ENCODE measurements at places on chromosomes 6 and 20.
A peak's percentile ranks its signal among the peaks of the same experiment; 100 is the strongest.

- DNase-seq = peak; percentile 83
Observed at GRCh38 chr20:33262658-33263065, 20.4 kb upstream of the BPIFB1 start.

- no peak for DNase-seq
Observed at GRCh38 chr6:133396233-133396983, 155.3 kb downstream of the EYA4 start.

GRCh38 chr6:27188061-27188884 lies 59.2 kb upstream of the PRSS16 start:
- peak; percentile 61 for DNase-seq

DNA sequence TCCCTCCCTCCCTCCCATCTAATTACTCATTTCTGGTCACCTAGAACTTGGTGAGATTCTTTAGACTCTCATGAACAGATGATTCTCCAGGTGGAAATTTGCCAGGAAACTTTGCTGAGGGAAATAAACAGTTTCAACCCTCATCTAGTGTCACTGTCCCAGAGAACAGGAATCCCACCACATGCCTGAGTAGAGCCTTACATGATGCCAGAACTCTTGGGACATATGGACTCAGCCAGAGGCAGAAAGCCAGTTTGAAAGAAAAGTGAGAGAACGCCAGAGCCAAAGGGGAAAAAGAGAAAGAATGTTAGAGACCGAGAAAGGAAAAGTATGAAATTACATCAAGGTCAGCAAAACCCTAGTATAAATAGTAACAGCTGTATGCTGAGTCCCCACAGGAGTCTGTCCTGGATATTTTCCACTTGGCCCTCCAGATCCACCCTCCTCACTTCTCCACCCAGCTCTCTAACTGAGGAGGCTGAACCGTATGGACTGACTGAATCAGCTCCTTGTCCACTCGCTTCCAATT lies 127.5 kb upstream of the COL21A1 start:
- no peak for DNase-seq

- peak; percentile 51 for DNase-seq
Observed at GRCh38 chr6:14542670-14543366, 425.2 kb downstream of the CD83 start.

GRCh38 chr6:113597231-113597583 lies 259.9 kb upstream of the MARCKS start:
- peak; percentile 46 for DNase-seq

GRCh38 chr6:90388395-90388794 lies 91.8 kb upstream of the BACH2 start:
- no peak for DNase-seq

GRCh38 chr6:98787435-98787834 lies 46.9 kb upstream of the POU3F2 start:
- no peak for DNase-seq

GRCh38 chr6:37704923-37705238 lies 7.2 kb upstream of the MDGA1 start:
- DNase-seq = no peak

GRCh38 chr6:39254999-39255535 lies 25.8 kb upstream of the KCNK5 start:
- no peak for DNase-seq

GRCh38 chr6:35893246-35893645 lies 27.7 kb downstream of the SRPK1 start:
- DNase-seq = no peak

DNA sequence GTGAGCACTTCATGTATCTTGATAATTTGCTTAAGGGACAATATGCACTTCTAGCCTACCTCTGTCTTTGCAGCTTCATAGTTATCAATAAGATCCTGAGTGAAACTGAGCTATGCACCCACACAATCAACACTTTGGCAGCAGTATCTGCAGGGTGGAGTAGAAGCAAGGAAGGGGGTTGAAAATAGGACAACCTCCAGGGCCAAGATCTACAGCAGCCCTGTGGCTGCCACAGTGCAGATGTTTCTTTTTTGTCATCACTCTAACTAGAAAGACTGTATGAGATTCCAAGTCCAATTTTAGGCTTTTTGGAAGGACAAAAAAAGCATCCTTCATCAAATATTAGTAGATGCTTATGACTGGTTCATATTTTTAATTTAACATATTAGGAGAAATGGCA lies 336.1 kb upstream of the CITED2 start:
- no peak for DNase-seq

GRCh38 chr20:61570646-61571195 lies 318.7 kb downstream of the CDH4 start:
- no peak for DNase-seq

DNA sequence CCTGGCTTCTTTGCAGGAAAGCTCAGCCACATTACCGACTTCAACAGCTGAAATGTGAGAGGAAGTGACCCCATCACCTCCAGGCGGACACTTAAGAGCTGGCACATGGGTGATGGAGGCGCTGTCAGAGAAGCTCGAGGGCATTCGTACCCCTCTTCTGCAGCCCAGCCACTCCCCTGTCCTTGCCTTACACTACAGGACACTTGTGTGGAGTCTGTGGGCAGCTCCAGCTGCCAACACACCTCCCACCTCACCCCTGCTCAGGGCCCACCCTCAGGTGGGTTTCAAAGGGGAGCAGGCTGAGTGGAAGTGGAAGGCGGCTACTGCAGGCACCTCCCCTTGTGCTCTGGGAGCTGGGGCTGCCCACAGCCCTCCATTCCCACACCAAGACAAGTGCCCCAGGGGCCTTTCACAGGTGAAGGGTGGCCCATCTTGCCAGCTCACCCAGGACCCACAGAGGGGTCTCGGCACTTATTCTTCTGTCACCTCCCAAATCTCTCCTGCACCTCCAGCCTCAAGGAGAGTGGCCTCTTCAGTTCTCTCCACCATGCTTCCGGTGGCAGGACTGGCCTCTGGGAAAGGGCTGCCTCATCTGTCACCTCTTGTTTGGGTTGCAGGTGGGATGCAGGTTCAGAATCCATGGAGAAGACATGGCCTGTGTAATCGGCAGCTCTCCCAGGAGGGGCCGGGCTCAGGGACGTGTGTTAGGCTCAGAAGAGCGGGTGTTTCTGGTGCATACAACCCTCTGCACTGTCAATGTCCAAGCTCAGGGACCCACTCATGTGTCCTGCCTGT lies 49.8 kb downstream of the IRF4 start:
- DNase-seq = peak; percentile 36

DNA sequence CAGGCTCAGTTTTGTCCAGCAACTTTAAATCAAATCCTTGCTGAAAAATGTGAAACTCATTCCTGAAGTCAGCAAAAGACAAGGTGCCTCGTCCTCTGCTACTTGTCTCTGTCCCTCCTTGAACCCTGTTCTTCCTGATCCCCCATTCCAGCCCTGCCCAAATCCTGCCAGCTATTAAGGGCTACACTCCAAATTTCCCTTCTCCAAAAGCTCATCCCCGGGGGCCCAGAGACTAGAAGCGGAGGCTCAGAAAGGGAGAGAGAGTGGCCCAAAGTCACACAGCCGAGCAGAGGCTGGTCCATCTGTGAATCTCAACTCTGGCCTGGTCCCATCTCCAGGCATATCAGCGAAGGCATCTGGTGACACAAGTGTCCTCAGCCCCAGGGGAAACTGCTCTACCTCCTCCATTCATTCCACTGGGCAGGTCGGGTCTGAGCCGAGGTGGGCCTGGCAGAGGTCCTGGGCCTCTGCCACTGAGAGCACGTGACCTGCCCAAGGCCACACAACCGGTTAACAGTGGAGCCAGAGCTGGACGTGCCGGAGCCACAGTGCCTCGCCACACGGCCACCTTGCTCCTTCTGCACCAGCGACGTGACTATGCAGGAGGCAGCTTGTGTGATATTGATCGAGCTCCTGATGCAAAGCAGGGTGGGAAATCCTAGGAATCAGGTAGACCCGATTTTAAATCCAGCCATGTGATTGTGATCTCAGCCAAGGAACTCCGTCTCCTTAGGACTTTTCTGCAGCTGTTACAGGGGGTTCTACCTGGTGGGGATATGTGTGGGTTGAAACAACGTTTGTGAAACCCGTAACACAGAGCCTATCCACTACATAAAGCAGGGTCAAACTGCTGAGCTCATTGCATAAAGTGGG lies 28.6 kb downstream of the NOL4L start:
- DNase-seq = no peak

GRCh38 chr6:150153905-150154492 lies 11.2 kb downstream of the PPP1R14C start:
- no peak for DNase-seq

DNA sequence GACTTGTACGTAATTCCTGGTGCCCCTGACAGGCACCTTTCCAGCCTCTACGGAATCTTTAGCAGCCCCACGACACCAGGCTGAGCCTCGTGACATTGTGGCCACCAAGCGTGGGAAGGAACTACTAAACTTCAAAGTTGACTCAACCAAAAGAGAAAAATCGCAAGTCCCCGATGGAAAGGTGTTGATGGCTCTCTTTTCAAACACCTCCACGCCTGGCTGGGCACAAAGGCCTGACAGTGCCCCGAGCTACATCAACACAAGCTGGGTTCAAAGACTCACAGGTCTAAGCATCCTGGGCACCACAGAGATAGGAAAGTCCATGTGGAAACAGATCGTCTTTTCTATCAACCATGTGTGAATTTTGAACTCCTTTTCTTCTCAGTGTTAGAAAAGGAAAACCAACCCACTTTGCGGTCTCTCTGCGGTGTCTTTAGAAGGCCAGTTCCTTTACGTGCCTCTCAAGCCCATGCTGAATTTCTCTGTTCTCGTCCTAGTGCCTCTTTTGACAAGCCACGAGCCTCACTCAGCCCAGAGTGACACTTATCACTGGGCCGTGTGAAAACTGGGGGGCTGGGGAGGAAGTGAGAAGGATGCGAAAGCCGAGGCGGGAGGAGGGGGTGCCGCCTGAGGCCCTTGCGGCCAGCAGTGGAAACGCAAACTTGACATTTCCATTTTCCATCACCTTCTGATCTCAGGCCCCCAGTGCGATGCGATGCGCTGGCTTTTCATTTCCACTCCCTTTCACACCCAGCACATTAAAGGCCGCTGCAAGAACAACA lies 59.4 kb downstream of the GFOD1 start:
- peak; percentile 88 for DNase-seq

DNA sequence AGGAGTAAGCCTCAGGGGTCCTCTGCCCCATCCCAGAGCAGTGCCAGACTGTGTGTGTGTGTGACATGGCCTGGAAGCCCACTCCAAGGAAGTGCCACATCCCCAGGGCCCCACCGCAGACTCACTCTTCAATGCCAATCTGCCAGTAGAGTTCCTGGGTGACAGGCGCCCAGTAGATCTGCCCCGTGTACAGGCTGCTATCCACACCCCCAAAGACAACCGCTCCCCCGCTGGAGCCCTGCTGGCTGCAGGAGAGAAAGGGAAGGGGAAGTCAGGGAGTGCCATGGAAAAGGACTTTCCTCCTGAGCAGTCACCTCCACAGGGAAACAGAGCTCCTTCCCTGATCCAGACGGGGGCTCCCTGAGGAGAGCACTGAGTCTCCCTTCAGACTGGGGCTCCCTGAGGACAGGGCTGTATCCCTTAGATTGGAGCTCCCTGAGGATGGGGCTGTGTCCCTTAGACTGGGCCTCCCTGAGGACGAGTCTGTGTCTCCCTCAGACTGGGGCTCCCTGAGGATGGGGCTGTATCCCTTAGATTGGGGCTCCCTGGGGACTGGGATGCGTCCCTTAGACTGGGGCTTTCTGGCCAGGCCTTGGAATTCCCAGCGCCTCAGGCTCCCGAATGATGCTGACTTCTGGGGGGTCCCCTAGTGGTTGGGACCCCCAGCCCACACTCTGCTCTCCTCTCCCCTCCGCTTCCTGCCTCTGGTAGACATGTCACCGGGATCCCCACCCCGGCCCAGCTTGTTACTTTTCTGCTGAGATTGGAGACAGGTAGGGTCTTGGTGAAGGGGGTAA lies 5.2 kb upstream of the TFEB start:
- DNase-seq = no peak

DNA sequence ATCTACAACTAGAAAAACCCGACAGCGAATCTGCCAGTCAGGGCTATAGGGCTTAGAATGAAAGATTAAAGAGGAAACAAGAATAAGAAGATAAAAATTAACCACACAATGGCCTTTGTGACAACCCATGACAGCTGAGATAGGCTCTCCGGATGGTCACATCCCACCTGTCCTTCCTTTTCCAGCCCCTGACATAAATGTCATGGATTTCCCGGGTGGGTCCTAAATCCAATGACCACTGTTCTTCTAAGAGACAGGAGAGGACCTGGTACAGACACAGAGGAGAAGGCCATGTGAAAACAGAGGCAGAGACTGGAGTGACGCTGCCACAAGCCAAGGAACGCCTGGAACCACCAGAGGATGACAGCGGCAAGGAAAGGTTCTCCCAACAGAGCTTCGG lies 41.8 kb downstream of the ATXN1 start:
- DNase-seq = no peak

DNA sequence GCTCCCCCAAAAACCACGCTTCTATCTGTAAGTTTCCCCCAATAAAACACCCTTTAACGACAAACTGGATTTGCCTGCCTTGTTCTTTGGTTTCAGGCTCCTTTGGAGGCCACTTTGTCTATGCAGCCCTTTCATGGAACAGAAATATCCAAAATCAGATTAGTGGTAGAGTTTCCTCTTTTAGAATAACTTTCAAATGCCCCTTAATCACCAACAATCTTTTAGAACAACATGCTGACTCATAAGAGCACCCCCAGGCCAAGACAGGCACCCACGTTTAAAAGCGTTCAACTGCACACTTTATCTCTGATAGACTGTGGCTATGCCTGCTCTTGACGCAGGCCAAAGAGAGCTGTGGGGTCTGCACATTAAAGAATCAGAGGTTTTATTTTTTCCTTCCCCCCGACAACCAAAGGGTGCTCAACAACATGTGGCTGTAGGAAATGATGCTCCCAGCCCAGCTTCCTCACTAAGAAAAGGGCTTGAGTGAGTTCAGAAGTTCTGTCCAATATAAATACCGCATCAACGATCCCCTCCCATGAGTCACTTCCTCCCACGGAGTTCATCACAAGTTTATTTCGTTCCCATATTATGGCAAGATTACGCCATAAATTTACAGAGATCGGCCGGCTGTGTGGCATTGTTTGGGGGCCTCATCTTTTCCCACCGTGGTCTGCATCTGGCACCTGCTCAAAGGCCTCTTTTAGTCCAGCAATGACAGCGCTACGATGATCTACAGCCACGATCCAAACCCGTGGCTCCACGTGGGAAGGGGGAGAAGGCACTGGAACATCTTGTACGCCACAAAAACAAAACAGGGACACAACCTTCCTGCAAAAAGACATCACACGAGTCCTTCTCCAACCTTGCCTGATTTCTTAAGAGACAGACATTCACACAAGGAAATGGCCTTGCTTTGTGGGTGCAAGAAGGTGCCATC lies 88.8 kb upstream of the NFATC2 start:
- DNase-seq = peak; percentile 97
